Left lung (tissue), 14 donors: ENCODE measurements at places on chromosomes 6 and 20. TPM values are rescaled to one million over a fixed set of nuclear protein-coding genes. Genes with fewer than 3 reads are reported as not detected.

GRCh38 chr6:112221561-112221960 is 32.8 kb downstream of the LAMA4 start:
- no peak for DNase-seq

- DNase-seq: peak; percentile 24
Measured at GRCh38 chr20:58717278-58718091, 24.9 kb downstream of the NPEPL1 start.

GRCh38 chr20:24487648-24488047 is 18.2 kb downstream of the SYNDIG1 start:
- DNase-seq: no peak

GRCh38 chr20:1983301-1983700 is 10.6 kb downstream of the PDYN start:
- no peak for DNase-seq

DNA sequence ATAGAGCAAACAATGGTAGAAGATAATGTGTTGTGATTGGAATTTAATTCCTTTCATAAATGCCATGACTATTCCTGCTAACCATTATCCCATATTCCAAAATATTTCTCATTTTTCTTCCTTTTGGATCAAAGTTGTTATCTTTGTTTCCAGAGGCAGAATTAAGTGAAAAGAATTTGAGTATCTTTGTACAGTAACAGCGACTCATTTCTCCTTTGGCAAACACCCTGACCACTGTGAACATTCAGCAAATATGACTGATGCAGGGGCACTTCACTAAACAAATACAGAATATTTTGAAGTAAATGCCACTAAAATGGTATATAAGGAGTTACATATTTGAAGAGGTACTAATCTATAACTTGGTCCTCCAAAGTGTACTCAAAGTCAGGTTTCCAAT is 105.0 kb upstream of the LAMP5 start:
- no peak for DNase-seq

DNA sequence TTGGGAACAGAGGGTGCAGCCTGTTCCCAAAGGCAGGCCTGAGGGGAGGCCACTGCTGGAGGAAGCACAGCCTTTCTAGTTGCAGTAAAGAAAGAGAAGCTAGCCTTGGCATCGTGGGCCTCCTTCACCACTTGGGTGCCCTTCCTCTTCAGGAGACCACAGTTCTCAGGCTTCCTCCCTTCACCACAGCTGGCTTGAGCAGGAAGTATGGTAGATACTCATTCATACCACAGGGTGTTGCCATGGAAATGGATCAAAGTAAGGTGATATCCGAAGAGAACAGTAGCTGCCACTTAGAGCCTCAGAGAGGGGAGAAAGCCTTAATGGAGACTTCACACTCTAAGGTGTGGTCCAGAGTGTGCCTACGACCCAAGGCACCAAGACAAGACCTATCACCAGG is 120.4 kb upstream of the RIPOR2 start:
- no peak for DNase-seq

GRCh38 chr6:5532941-5533340 is 271.6 kb downstream of the FARS2 start:
- DNase-seq: no peak

GRCh38 chr20:36018208-36018988 is 50.0 kb downstream of the CNBD2 start:
- DNase-seq: no peak

DNA sequence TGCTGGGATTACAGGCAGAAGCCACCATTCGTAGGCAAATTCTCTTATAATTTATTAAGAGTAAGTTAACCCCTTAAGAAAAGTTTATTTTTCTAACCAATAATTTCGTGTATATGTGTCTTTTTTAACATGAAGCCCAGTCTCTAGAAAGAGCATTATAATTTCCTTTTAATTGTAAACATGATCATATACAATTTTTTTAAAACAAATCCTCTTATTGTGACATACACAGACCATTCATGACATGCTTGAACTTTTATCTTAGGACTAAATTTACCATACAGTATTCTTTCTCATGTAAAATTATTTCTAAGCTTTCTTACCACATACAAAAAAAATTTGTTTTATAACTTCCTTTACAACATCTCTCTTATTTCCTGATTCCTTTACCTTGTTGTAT is 6.7 kb downstream of the ACOT13 start:
- no peak for DNase-seq

GRCh38 chr6:135030056-135030473 is 24.6 kb downstream of the HBS1L start:
- DNase-seq: no peak

GRCh38 chr6:136961848-136962247 is 39.7 kb downstream of the SLC35D3 start:
- DNase-seq: no peak

DNA sequence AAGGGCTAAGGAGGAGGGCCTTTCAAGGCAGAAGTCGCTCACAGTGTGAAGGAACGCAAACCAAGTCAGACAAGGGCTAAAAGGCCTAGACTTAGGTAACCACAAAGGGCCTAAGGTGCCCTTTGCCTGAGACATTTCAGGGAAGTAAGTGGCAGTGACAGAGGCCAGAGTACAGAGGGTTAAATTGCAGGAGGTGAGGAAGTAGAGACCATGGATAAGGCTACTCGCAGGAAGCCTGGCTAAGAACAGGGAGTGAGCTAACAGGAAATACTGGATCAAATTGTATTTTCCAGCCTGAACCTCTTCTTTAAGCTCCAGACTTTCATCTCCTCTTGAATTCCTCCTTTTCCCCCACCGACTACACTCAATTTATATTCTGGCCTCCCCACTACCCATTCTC is 16.6 kb downstream of the ZHX3 start:
- no peak for DNase-seq

DNA sequence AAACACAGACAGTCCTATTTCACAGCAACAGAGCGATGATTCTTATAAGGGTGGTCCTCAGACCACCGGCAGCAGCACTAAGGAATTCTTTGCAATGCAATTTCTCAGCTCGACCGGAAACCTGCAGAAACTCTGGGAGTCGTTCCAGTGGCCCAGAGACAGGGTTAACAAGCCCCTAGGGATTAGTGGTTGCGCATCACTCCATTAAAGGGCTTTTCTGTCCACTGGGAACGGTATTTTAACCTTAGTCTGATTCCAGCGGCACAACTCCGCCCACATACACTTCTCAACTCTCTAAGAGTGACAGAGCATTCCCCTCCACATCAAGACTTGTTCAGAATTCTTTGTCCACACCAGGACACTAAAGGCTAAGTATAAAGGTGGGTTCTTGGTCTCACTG is 341.5 kb downstream of the TFAP2A start:
- no peak for DNase-seq

GRCh38 chr20:51758978-51759544 is 9.1 kb downstream of the ATP9A start:
- DNase-seq: no peak

- DNase-seq: peak; percentile 33
Measured at GRCh38 chr20:58389324-58389967, 417 bp downstream of the VAPB start.

GRCh38 chr6:29705389-29706231 is 17.6 kb upstream of the HLA-F start:
- DNase-seq: no peak

GRCh38 chr20:24970754-24971153 is 21.7 kb downstream of the CST7 start:
- DNase-seq: no peak

GRCh38 chr6:75244063-75244584 is 523 bp upstream of the COX7A2 start:
- DNase-seq: no peak

DNA sequence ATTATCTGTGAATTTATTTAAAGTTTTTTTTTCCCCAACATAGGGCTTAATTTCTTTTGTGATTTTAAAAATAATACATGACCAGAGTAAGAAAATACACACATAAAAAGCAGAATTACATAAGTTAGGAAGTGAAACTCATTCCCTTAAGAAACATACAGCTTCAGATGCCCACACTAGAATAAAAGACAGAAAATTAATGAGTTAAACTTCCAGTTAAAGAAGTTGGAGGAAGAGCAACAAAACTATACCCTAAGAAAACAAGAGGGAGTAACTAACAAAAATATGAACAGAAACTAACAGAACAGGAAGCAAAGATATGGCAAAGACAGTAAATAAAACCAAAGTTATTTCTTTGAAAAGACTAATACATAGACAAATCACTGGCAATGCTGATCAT is 107.6 kb upstream of the CEP85L start:
- no peak for DNase-seq

- peak; percentile 95 for DNase-seq
Measured at GRCh38 chr6:26240157-26241032, 124.6 kb upstream of the BTN3A2 start.

DNA sequence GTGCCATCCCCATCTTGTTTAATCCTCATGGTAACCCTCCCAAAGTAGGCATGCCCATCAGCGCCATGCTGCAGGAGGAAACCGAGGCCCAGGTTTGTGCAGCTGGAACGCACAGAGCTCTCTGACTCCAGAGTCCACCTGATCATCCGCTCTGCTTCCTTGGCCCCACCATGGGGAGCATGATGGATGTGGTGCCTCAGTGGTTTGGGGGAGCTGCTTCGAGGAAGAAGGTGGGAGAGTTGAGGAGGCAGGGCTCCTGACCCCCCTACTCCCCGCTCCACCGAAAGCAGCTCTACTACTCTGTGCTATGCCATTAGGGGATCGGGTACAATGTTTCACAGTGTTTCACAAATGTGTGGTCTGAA is 52.2 kb downstream of the TGM2 start:
- no peak for DNase-seq

DNA sequence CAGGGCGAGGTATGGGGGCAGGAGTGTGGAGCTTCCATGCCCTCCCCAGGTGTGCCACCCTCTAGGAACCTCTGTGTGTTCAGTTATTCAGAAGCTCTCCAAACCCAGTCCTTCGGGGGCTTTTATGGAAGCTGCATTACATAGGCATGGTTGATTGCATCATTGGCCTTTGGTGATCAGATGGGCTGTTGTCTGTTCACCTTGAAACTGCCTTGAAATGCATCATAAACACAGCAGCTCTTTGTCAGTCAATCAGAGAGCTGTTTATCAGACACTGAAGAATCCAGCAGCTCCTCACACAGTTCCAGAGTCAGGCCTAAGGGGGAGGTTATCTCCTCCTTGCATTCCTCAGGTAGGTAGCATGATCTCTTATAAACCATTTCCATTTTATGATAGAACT is 62.4 kb downstream of the E2F3 start:
- no peak for DNase-seq

GRCh38 chr20:21498195-21498594 is 15.7 kb downstream of the NKX2-2 start:
- DNase-seq: no peak

DNA sequence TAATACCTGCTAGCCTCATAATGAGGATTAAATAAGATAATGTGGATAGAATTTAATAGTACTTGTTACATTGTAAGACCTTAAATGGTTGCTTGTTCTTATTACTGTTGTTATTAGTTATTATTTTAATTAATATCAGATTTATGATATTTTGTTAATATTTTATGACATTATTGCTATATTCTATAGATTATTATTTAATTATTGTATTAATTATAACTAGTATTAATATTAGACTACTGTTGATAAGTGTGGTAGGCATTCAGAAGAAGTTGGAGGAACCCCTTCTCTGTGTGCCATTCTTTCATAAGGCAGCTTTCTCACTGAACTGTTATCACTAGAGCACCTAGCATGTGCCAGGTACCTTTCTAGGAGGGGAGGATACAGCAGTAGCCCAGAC is 2.6 kb upstream of the NEDD9 start:
- no peak for DNase-seq

Gene LPA
- not detected for total RNA-seq

Gene SLC22A16
- 5.4 TPM for total RNA-seq

Gene GPSM3
- 24.4 TPM for total RNA-seq

Gene CDH4
- total RNA-seq: 0.24 TPM

Gene KIF25
- total RNA-seq: 0.63 TPM

Gene CLVS2
- total RNA-seq: not detected

Gene TCF15
- total RNA-seq: 0.18 TPM

Gene KAT14
- 8.0 TPM for total RNA-seq

Gene FLRT3
- 63.9 TPM for total RNA-seq

Gene ZC2HC1B
- total RNA-seq: not detected

Gene GFRA4
- not detected for total RNA-seq

Gene ARMH2
- 0.50 TPM for total RNA-seq

Gene TTLL9
- 1.3 TPM for total RNA-seq

Gene MMP24
- 7.3 TPM for total RNA-seq

Gene CD164
- 266 TPM for total RNA-seq

Gene TCFL5
- 7.4 TPM for total RNA-seq
